HAP-1 (cell line): ENCODE measurements at places on chromosomes 3 and 15.

DNA sequence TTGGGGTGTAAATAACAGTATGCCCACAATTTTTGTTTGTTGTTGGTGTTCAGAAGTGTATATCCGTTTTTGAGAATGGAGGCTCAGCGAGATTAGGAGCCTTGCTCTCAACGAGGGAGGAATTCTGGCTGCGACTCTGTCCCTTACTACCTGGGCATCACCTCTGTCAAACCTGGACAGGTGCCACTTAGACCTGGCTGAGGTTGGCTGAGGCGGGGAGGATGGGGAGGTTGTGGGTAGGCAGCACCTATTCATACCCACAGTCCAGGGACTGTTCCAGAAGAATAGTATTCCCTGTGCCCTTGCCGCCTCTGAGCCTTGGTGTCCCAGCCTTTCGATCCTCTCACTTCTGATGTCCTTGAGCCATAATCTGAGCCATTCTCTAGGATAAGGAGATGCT lies 99.9 kb downstream of the LINGO1 start:
- DNase-seq: no peak

GRCh38 chr15:25439369-25439836 lies 579 bp upstream of the UBE3A start:
- DNase-seq: no peak

DNA sequence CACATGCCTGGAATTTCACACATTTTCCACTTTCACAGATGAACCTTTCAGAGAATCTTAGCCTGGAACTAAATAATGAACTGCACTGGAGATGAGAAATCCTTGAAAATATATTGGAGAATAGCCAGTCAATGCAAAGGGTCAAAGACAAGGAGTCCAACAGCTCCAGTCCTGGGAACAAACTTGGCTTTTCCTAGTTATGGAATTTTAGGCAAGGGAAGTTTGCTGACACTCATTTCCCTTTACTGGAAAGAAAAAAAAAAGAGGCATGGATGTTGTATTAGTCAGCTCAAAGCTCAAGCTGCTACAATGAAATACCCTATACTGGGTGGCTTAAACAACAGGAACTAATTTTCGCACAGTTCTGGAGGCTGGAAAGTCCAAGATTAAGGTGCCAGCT lies 690.8 kb upstream of the ARPP21 start:
- DNase-seq: no peak

DNA sequence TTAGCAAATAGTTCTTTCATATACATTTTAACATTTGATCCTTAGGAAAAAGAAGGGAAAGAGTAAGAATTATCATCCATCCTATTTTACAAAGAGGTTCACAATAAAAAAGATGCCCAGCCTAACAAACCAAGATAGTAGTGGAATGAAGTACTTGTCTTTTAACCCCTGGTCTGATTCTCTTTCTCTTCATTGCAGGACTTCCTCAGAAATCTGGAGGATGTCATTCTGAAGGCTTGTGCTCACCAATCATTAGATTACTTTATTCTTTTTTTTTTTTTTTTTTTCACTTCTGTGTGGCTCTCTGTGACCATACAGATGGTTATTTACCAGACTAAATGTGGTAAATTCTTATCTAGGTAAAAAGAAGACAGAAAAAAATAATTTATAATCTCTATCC lies 7.0 kb downstream of the HDGFL3 start:
- no peak for DNase-seq
